ENCODE measurements at places on chromosomes 3 and 15. TPM values are rescaled to one million over a fixed set of nuclear protein-coding genes. Genes with fewer than 3 reads are reported as not detected.

The PYGO1 gene
- total RNA-seq, result 8.5 TPM

The IQCF5 gene
- total RNA-seq, result 34.3 TPM

The CCR9 gene
- total RNA-seq, result not detected

The NR2F2 gene
- 38.2 TPM for total RNA-seq

The APBA2 gene
- total RNA-seq, result 29.5 TPM

The POMGNT2 gene
- total RNA-seq, result 45.7 TPM

The THRB gene
- 1.3 TPM for total RNA-seq

The GUCA1C gene
- 0.87 TPM for total RNA-seq

The AEN gene
- total RNA-seq, result 32.9 TPM

The PSMD6 gene
- 128 TPM for total RNA-seq

The EFCAB12 gene
- total RNA-seq, result 7.3 TPM

The TP53BP1 gene
- total RNA-seq, result 112 TPM

The SAXO2 gene
- total RNA-seq, result 28.0 TPM

The KLHL40 gene
- total RNA-seq, result 3.1 TPM

The PRRT3 gene
- 7.2 TPM for total RNA-seq

The CDCP1 gene
- 2.7 TPM for total RNA-seq
